ENCODE measurements at places on chromosomes 6 and 20.

- DNase-seq = no peak
Measured at GRCh38 chr6:35358086-35358485, 15.7 kb downstream of the PPARD start.

GRCh38 chr6:81572020-81572419, 180.5 kb downstream of the TENT5A start:
- DNase-seq = no peak

- DNase-seq = peak; percentile 8
Measured at GRCh38 chr6:130229645-130230044, 6.9 kb upstream of the SAMD3 start.

GRCh38 chr20:23637282-23638221, at the start of gene CST3:
Gene CST3, minus strand, starts transcription at chr20:23637955. Its CDS starts 93 bp downstream, at chr20:23637862.
- no peak for DNase-seq

GRCh38 chr20:7859356-7859802, 80.9 kb downstream of the HAO1 start:
- no peak for DNase-seq

GRCh38 chr20:49867453-49868215, 47.7 kb downstream of the SPATA2 start:
- no peak for DNase-seq

DNA sequence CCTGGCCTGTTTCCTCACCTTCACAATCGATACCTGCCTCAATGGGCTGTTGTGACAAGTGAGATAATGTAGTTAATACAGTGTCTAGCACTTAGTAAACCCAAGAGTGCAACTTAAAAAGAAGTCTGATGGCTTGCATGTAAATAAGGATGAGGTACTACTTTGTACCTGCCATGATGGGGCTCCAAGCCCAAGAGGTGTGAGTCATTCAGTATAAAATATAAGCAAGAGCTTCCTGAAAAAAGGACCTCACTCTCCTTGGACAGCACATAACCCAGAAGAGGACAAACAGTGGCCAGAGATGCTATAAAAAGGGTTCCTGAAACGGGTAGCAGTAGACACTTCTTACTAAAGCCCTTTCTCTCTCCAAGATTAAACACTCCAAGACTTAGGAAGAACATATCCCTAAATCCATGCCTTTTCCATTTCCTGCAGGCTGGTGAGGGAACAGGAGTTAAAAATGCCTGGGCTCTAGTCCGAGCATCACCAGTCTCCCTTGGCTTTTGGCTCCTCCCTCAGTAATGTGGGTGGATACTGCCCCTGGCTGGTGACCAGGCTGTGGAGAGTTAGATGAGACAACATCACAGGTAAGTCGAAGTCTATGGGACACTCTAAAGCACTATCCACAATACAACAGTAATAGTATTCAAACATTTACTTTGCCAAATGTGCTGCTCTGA, 4.3 kb downstream of the UBE2V1 start:
- no peak for DNase-seq

DNA sequence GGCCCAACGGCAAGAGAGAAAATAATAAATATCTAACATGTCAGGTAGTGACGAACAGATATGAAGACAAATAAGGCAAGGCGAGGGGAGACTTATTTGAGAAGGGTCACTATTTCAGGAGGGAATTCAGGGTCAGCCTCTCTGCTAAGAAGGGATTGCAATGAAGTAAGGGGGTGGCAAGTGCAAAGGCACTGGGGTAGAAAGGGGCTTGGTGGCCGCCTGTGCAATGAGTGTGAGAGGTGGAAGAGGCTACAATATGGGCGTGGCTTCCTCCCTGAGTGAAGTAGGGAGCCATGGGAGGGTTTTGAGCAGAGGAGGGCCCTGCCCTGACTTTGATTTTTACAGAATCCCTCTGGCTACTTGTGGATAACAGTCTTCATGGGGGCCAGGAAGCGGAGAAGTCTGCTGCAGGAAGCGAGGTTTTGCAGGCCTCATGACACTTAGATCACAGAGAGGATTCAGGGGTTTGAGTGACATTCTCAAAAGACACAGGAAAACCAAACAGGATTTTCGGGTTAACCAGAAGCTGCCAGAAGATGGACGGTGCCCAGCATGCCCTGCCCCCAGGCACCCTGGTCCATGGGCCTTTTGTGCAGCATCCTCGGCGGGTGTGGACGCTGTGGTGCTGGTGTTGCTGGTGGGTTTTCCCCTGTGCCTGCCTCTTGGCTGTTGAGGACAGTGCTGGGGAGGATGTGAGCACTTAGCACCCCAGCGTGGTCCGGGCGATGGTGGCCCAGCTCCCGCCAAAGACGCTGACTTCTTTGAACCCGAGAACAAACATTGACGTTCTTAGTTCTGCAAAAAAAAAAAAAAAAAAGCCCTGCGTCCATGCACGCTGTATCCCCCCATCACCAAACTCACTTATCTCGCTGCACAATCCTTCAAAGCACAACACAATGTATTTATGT, 124.2 kb upstream of the PTPN1 start:
- peak; percentile 50 for DNase-seq

DNA sequence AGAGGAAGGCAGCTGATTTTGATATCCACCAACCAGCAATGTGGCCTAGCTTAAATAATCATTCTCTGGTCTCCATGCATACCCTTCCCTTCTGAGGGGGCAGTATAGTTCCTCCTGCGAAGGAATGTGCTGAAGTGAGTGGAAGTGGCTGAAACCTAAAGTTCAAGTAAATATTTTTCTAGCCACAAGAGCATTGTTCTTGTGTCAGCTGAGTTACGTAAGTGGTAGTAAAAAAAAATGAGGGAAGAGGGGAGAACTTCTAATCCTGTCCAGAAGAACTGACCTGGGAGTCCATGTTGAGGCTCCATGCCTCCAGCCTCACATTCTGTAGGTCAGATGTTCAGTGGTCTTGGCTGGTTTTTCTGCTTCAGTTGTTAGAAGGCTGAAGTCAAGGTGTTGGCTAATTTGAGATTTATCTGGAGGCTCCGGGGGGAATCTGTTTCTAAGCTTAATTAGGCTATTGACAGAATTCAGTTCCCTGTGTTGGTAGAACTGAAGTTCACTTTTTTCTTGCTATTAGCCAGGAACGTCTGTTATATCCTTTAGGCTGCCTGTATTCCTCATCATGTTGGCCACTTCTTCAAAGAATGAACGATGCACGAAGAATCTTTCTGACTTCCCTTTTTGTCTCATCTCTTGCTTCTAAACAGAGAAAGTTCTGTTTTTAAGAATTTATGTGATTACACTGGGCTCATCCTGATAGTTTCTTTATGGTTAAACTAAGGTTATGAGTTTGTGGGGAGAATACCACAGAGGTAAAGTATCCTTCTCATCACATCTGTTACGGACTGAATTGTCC, 207.1 kb upstream of the PRSS16 start:
- no peak for DNase-seq

GRCh38 chr20:19757487-19758132, 448 bp upstream of the RIN2 start:
- DNase-seq = no peak

- no peak for DNase-seq
Measured at GRCh38 chr20:48582673-48582985, 245.2 kb downstream of the PREX1 start.

GRCh38 chr6:79048611-79049010, 29.4 kb downstream of the PHIP start:
- DNase-seq = no peak

GRCh38 chr6:55560290-55560885, 18.6 kb downstream of the HMGCLL1 start:
- DNase-seq = no peak

DNA sequence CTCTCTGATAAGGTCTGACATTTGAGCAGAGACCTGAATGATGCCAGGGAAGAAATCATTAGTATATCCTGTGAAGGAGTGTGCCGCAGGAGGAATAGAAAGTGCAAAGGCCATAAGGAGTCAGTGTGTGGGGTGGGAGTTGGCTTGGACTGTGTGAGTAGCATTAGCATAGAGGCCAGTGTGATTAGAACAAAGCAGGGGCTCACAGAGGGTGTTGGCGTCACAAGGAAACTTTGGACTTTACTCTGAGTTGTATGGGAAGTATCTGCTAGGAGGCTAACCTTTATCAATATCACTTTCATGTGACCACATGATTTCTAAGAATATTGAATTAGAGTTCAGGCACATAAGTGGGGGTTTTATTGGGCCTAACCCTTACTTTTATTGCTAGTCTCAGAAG, 12.1 kb downstream of the TMEM200A start:
- DNase-seq = no peak

GRCh38 chr6:149142924-149143429, 174.5 kb upstream of the TAB2 start:
- no peak for DNase-seq

- no peak for DNase-seq
Measured at GRCh38 chr6:167735951-167736288, 90.8 kb upstream of the AFDN start.

- DNase-seq = no peak
Measured at GRCh38 chr20:5793916-5794315, 43.7 kb downstream of the SHLD1 start.

- no peak for DNase-seq
Measured at GRCh38 chr6:120918137-120918536, 416.1 kb downstream of the TBC1D32 start.

GRCh38 chr20:33664085-33664761, 2.1 kb downstream of the C20orf144 start:
- no peak for DNase-seq
